ENCODE measurements at places on chromosomes 11 and 22.
A peak's percentile ranks its signal among the peaks of the same experiment; 100 is the strongest.

GRCh38 chr22:44600207-44600785 is 101.7 kb upstream of the PRR5 start:
- DNase-seq, result no peak

DNA sequence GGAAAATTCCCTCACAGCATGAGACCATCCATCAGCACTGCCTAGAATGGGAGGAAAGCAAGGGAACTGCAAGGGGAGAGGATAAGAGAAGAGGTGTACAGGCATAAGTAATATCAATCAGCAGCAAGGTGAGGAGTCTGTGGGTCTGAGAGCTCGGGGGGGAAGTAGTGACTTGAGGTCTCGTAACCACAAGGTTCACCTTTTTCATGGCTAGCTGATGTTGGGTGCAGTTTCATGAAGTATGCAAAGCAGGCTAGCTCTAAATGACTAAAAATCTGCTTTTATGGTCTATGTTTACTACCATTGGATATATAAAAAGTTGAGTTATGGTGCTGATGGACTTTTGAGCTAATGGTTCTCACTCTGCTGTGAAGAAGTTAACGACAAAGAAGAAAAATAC is 35.8 kb downstream of the OR4C6 start:
- no peak for DNase-seq

DNA sequence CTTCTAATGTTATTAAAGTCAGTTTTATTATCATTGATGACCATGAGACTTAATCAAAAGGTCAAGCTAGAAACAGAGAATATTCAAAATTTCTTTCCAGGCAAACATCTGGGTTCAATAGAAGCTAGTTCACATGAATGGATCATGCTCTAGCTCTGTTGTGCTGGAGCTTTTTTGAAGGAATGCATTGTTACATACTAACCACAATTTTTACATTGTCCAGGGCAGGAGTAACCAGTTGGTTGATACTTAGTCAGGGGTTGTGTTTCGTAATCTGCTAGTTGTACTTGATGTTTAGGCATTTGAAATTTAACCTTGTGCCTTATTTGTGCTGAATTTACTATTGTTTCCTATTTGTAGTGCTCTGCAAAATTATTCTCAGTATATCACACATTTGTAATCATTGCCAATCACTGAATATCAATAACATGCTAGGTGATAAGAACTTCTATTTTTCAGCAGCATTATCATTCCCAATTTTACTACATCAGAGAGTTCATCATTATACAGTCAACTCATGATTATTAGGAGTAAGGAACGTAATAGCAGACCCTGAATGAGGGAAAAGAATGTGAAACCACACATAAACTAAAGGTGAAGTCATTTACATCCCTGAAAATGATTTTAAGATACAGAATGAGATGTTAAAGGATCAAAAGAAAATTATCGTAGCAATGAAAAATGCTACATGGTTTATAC is 23.2 kb downstream of the NF2 start:
- DNase-seq, result no peak

GRCh38 chr22:48701296-48702030 is 1126.2 kb downstream of the BRD1 start:
- no peak for DNase-seq

GRCh38 chr22:50605613-50606074 is 5.1 kb downstream of the MAPK8IP2 start:
- no peak for DNase-seq

- DNase-seq, result no peak
These were observed 24.1 kb downstream of the ZNRF3 start for GRCh38 chr22:28907311-28908008.

DNA sequence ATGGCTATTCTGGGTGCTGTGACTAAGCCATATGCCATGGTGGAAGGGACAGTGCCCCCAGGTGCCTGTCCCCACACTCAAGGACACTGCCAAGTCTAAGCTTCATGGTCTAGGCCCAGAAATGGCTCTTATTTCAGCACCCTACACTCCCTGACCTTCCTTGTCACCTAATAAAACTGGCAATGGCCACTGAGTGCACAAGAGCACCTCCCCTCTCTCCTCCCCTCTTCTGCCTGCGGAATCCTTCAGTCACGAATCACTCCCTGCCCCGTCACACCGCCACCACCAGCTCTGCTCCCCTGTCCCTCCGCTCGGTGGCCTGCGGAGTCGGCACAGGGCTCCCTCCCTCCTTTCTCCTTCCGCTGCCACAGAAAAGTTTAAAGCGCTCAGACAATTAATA is 19.0 kb upstream of the LMO1 start:
- DNase-seq, result no peak

DNA sequence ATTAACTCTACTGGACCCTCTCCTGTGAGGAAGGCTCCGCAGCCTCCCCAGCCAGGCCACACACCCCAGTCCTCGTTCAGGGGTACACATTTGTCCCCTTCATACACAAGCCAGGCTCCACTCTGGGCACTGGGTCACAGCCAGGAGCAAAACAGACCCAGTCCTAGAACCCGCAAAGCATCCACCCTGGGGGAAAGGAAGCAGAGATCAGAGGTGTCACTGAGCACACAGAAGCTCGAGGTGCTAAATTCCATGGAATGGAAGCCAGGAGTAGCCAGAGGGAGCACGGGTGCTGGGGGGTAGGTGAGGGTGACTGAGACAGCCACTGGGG is 43.6 kb upstream of the TH start:
- DNase-seq, result no peak

DNA sequence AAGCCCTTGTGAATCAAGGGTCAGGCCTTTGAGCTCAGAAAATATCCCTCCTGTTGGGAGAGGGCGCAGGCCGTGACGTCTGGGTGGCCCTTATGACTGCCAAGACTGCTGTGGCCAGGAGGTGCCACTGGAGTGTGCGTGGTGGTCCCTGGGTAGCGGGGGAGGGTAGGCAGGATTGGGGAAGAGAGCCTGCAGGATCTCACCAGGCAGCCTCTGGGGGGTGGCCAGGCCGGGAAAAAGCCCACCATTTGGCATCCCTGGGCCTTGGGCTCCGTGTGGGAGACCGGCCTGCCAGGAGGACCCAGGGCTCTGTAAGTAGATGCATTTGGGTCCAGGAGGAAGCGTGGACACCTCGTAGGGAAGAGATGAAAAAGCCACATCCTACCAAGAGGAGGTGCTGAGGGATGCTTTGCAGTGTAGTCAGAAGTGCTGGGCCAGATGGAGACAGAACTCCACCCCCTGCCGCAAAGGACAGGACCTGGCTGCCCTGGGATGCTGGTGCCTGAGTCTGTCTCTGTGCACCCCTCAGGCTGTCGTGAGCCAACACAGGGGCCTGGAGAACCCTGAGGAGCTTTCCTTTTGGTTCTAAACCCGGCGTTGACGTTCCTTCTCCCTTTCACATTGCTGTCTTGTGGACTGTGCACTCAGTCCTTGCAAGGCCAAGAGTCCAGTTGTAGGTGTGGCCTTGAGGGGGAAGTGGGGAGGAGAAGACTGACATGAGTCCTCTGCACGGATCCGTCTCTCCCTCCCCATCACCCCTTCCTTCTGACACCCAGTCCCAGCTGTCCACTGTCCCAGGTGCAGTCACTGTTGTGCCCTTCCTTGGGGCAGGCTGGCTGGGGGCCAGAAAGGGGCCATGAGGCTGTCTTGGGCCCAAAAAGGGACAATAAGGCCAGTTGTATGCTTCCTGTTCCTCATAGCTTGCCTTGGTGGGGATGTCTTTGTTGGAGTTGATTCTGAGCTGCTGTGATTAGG is 12.7 kb upstream of the MIEF1 start:
- DNase-seq, result no peak

DNA sequence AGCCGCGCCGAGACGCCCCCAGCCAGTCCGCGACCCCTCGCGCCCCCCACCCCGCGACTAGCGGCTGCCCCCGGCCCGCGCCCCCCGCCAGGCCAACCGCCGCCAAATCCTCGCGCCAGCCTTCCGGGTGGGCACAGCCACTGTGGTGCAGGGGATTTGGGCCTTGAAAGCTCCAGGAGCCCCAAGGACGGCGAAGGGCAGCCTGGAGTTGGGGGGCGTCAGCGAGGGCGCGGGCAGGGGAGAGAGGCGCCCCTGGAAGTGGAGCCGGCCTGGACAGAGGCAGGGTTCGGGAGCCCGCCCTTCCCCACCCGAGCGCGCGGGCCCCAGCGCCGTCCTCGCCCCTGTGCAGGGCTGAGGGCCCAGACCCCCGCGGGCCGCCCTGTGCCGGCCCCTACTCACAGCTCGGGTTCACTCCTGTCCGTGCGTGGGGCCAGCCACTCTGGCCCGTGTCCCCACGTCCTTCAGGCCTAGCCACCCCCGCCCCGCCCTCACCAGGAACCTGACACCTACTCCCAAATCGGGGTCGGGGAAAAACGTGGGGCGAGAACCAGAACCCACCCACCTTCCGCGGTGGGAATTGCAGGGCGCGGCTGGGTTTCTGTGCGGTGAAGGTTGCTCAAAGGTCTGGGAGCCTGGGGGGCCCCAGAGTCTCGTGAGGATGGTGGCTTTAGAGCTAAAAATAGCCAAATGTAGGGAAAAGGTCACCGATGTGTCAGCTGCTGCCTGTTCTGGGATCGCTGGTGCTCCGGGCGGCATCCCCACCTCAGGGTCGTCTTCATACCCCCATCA is at the start of gene CPT1B:
TSS of gene CPT1B (minus strand) at position 441 of the 789 bp plus-strand sequence. CDS start 512 bp downstream, outside the sequence.
- no peak for DNase-seq

- no peak for DNase-seq
These were observed 190.7 kb upstream of the NCAM1 start for GRCh38 chr11:112770487-112770886.

GRCh38 chr22:28560046-28560742 is 119.4 kb downstream of the TTC28 start:
- no peak for DNase-seq

- no peak for DNase-seq
These were observed 51.2 kb upstream of the ELF5 start for GRCh38 chr11:34564807-34565241.

DNA sequence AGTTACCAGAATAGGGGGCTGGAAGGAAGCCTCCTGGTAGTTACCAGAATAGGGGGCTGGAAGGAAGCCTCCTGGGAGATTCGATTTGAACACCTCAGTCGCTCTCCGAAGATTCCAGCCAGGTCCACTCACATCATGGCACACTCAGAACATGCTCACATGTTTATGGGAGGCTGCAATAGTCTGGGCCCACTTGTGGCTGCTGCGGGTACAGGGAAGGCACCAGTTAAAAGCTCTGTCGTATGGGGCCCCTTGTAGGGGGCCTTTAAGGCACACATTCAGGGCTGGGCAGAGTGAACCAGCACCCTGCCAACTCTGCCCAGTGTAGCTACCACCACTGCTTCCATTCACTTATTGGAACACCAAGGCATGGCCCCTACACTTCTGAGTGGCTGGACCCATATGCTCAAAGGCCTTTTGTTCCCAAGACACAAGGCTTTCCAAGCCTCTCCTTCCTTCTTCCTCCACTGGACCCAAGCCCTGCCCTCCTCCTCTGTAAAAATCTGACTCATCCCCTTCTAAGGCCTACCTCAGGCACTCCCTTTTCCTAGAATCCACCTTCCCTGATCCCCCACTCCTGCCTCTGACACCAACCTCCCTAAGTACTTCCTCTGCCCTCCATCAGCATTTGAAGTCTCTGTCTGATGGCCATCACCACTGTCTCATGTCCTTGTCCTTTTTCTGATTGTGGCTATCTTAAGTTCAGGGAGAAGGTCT is 28.0 kb downstream of the USP35 start:
- DNase-seq, result no peak

- DNase-seq, result peak; percentile 79
These were observed at the start of gene DGKZ for GRCh38 chr11:46346886-46347636. TSS of gene DGKZ (plus strand) at chr11:46347463. CDS start at chr11:46347660, 197 bp downstream.

DNA sequence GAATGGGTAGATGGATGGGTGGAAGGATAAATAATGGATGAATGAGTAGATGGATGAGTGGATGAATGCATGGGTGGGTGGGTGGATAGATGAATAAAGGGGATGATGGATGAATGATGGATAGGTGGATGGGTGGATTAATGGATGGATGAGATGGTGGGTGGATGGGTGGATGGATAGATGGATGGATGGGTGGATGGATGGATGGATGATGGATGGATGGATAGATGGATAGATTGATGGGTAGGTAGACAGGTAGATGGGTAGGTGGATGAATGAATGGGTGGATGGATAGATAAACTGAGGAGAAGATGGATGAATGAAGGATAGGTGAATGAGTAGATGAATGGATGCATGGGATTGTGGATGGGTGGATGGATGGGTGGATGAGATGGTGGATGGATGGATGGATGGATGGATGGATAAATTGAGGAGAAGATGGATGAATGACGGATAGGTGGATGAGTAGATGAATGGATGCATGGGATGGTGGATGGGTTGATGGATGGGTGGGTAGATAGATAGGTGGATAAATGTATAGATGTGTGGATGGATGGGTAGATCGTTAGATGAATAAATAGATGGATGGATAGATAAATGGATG is 331.3 kb downstream of the MN1 start:
- no peak for DNase-seq

- DNase-seq, result no peak
These were observed at the start of gene TAGLN for GRCh38 chr11:117199053-117199915. TSS of gene TAGLN (plus strand) at chr11:117199370. CDS start at chr11:117203014, 3,644 bp downstream.

- DNase-seq, result no peak
These were observed 219.7 kb downstream of the CNTN5 start for GRCh38 chr11:99240192-99241030.

DNA sequence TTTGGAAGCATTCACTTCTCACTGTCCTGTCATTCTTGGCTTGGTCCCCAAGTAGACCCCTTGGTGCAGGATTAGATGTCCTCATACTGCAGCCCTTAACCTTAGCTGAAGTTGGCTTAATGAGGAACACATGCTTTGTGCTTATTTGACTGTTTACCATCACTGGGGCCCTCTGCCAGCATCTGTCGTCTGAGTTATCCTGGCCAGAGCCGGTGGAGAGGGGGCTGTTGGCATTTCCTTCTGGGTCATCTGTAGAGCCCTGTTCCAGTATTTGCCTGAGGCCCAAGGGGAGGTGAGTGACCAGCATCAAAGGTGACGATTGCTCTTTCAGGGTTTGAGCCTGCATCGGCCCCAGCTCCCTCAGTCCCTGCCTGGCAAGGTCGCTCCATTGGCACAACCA is 126.4 kb upstream of the RASSF10 start:
- no peak for DNase-seq

DNA sequence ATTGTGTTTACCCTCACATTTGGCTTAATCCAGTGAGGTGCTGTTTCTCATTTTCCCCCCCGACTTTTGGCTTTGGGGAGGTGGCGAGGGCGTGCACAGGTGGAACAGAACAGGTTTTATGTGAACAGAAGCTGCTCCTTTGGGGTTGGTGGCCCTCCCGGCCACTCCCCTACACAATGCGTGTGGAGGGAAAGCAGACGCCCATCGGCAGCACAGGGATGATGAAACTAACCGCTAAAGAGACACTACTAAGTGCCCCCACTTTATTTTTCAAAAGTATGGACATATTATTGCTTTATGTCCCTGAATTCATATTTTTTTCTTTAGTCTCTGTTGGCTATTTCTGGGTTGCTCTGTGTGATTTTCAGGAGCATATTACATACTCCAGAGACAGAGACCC is 160.9 kb downstream of the ENTHD1 start:
- DNase-seq, result no peak

GRCh38 chr22:40504285-40505249 is 132.0 kb downstream of the MRTFA start:
- DNase-seq, result no peak

GRCh38 chr22:20241579-20242392 is 26.3 kb downstream of the RTN4R start:
- no peak for DNase-seq

- no peak for DNase-seq
These were observed 36.5 kb upstream of the DNAJB13 start for GRCh38 chr11:73914284-73914683.
